ENCODE measurements at places on chromosomes 7 and 10. TPM values are rescaled to one million over a fixed set of nuclear protein-coding genes. Genes with fewer than 3 reads are reported as not detected.
A peak's percentile ranks its signal among the peaks of the same experiment; 100 is the strongest.

DNA sequence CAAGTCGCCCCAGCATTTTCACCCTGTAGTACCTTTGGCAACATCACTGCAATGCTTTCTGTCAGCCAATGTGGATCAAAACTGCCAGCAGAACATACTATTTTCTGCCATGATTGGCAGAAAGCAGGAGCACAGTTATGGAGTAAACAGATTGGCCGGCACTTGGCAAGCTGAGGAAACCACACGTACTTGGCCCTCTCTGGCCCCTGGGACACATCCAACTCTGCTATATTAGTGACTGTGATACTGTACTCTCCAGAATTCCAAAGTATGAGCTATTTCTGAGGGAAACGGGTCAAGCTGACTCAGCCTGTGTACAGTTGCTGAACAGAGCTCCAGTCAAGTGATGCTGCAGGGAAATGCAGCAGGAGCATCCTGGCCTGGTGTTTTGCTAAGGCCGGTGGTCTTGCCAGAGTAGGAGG, 39.8 kb upstream of the LANCL2 start:
- no peak for DNase-seq
- H3K27ac ChIP-seq: no peak overlapping the region
- no peaks in the 10 kb centered on the region for H3K36me3 ChIP-seq
- no peaks in the 10 kb centered on the region for H3K4me1 ChIP-seq
- H3K27me3 ChIP-seq: peaks cover 4% of the 10 kb centered on the region

- H3K27me3 ChIP-seq: no peaks in the 10 kb centered on the region
- no peaks in the 10 kb centered on the region for H3K36me3 ChIP-seq
- DNase-seq: no peak
- no peak overlapping the region for H3K27ac ChIP-seq
- no peaks in the 10 kb centered on the region for H3K4me1 ChIP-seq
- H3K4me3 ChIP-seq: no peak overlapping the region
Measured at GRCh38 chr7:147774461-147774860, 816.1 kb upstream of the C7orf33 start.

GRCh38 chr10:125911990-125912389, 15.6 kb downstream of the FANK1 start:
- no peaks in the 10 kb centered on the region for H3K27me3 ChIP-seq
- no peak for DNase-seq
- H3K27ac ChIP-seq: no peak overlapping the region
- no peak overlapping the region for H3K4me3 ChIP-seq

DNA sequence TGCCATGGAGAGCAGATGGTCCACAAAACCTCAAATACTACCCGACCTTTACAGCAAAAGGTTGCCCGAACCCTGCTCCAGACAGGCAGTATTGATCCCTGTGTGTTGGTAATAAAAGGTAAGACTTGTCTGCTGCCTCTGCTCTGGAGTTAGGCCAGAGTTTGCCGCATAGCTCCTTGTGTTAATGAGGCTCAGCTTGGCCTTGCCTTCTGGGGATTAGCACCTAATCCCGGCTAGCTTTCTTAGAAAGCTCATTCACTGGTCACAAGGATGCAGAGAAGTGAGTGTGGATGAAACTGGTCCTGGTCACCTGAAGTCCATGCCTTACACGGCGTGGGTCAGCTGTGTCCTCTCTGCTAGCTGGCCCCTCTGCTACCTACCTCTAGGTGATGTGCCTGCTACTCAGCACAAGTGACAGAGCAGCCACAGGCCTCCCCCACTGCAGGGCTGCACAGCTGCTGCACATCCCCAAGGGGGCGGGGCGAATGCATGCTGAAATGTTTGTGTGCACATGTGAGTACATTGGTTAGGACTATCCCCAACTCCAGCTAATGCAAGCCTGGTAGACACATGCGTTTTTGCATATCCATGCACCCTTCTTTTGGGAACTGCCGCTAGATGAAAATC, 31.7 kb upstream of the SYPL1 start:
- H3K27ac ChIP-seq: no peak overlapping the region
- no peak for DNase-seq
- H3K4me1 ChIP-seq: no peaks in the 10 kb centered on the region
- H3K4me3 ChIP-seq: no peak overlapping the region
- H3K27me3 ChIP-seq: peaks cover 25% of the 10 kb centered on the region
- no peaks in the 10 kb centered on the region for H3K36me3 ChIP-seq

GRCh38 chr10:17021656-17022465, 107.8 kb downstream of the CUBN start:
- peaks cover 38% of the 10 kb centered on the region for H3K4me1 ChIP-seq
- H3K27ac ChIP-seq: no peak overlapping the region
- no peak for DNase-seq
- no peak overlapping the region for H3K4me3 ChIP-seq
- H3K36me3 ChIP-seq: no peaks in the 10 kb centered on the region
- no peaks in the 10 kb centered on the region for H3K27me3 ChIP-seq

GRCh38 chr7:7510794-7511193, 24.9 kb downstream of the COL28A1 start:
- H3K4me1 ChIP-seq: no peaks in the 10 kb centered on the region
- H3K4me3 ChIP-seq: no peak overlapping the region
- no peak for DNase-seq
- H3K27ac ChIP-seq: no peak overlapping the region
- H3K36me3 ChIP-seq: no peaks in the 10 kb centered on the region

DNA sequence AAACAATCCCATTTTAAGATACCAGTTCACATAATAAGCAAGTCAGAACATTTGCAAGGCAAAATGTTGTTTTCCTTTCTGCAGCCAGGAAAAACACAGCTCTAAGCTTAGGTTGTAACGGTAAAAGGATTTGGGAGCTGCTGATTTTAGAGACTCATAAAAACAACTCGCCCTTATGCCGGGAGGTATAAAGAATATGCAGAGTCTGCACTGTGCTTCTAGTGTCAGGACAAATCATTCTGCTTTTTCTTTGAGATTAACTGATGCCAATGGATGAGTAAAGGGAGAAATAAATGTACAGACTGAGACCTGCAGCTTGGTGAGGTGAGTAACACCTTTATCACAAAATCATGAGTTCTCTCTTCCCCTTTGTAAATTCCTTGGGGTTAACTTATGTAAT, 2.0 kb upstream of the SFR1 start:
- no peaks in the 10 kb centered on the region for H3K36me3 ChIP-seq
- H3K4me1 ChIP-seq: peaks cover 27% of the 10 kb centered on the region
- no peaks in the 10 kb centered on the region for H3K27me3 ChIP-seq
- peak overlapping the region; percentile 97 for H3K27ac ChIP-seq

DNA sequence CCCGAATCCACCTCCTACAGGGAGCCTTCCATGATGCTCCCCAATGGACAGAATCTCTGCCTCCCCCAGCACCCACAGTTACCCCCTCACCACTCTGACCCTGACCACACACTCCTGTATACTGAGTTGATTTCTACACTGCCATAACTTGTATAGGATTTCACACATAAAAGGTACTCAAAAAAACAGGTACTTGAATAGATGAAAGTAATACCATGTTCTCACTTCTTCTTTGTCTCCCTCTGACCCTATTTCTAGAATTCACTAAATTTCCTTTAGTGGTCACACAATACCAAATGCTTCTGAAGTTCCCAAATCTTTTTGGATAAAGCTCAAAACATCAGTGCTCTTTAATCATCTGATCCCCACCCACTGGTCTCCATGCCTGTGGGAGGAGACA, 45.4 kb downstream of the HSPA12A start:
- H3K36me3 ChIP-seq: no peaks in the 10 kb centered on the region
- no peak for DNase-seq
- H3K4me3 ChIP-seq: no peak overlapping the region
- no peak overlapping the region for H3K27ac ChIP-seq
- no peaks in the 10 kb centered on the region for H3K27me3 ChIP-seq
- no peaks in the 10 kb centered on the region for H3K4me1 ChIP-seq

- peaks cover 61% of the 10 kb centered on the region for H3K4me1 ChIP-seq
- H3K36me3 ChIP-seq: no peaks in the 10 kb centered on the region
- H3K27ac ChIP-seq: peak overlapping the region; percentile 100
Measured at GRCh38 chr10:72323108-72323749, 31.5 kb downstream of the DNAJB12 start.

GRCh38 chr10:8206882-8207281, 152.4 kb downstream of the GATA3 start:
- H3K27ac ChIP-seq: no peak overlapping the region
- DNase-seq: no peak
- H3K36me3 ChIP-seq: no peaks in the 10 kb centered on the region
- no peak overlapping the region for H3K4me3 ChIP-seq
- peaks cover 3% of the 10 kb centered on the region for H3K27me3 ChIP-seq

DNA sequence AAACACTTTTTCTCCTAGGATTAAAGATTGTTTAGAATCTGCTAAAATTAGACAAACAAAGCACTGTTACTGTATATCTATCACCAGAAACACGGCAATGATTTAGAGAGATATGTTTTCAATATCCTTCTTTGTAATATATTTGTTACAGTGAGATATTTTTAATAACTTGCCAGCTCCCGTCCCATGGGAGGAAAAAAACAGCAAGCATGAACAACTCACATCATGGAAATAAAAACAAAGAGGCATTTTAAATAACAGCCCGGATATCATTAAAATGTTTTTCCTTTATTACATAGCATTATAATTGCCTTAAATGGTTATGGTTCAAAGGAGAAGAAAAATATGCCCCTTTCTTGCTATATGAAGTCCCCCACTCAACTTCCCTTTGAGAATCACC, 272.1 kb downstream of the BMPER start:
- H3K27me3 ChIP-seq: no peaks in the 10 kb centered on the region
- no peak for DNase-seq
- H3K4me3 ChIP-seq: no peak overlapping the region
- H3K36me3 ChIP-seq: no peaks in the 10 kb centered on the region
- no peak overlapping the region for H3K27ac ChIP-seq

GLI3 gene
- total RNA-seq: 30.3 TPM
